ENCODE measurements at places on chromosomes 2 and 18.

GRCh38 chr18:10011061-10011460 lies 97.2 kb downstream of the VAPA start:
- H3K27ac ChIP-seq, result peak overlapping the region; percentile 72
- no peak for DNase-seq
- H3K4me1 ChIP-seq, result peaks cover 57% of the 10 kb centered on the region
- H3K27me3 ChIP-seq, result no peaks in the 10 kb centered on the region
- no peaks in the 10 kb centered on the region for H3K36me3 ChIP-seq
- no peak overlapping the region for H3K4me3 ChIP-seq

DNA sequence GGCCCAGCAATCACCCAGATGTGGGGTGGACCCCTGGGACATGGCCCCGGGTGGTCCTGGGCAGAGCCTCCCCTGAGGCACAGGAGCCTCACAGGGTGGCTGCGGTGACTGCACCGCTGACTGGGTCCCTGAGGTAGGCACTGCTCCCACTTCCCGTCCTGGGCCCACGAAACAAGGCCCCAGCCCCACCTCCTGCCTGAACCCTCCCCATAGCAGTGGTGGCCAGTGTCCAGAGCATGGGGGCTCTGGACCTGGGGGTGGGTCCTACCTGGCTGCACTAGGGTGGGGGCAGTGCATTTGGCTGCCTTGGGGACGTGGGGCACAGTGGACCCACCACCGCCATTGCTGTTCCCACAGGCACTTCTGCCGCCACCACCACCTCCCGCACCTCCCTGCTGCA lies 39.4 kb downstream of the TDRD15 start:
- DNase-seq, result no peak
- no peaks in the 10 kb centered on the region for H3K36me3 ChIP-seq
- no peaks in the 10 kb centered on the region for H3K4me1 ChIP-seq
- no peak overlapping the region for H3K27ac ChIP-seq

- H3K4me3 ChIP-seq, result no peak overlapping the region
- no peak overlapping the region for H3K27ac ChIP-seq
- H3K4me1 ChIP-seq, result no peaks in the 10 kb centered on the region
- DNase-seq, result no peak
These were observed 332.9 kb upstream of the RBMS1 start for GRCh38 chr2:160826496-160826895.

GRCh38 chr2:119823734-119824334 lies 64.1 kb downstream of the PTPN4 start:
- DNase-seq, result no peak
- H3K36me3 ChIP-seq, result no peaks in the 10 kb centered on the region
- H3K27ac ChIP-seq, result no peak overlapping the region
- H3K4me3 ChIP-seq, result no peak overlapping the region

DNA sequence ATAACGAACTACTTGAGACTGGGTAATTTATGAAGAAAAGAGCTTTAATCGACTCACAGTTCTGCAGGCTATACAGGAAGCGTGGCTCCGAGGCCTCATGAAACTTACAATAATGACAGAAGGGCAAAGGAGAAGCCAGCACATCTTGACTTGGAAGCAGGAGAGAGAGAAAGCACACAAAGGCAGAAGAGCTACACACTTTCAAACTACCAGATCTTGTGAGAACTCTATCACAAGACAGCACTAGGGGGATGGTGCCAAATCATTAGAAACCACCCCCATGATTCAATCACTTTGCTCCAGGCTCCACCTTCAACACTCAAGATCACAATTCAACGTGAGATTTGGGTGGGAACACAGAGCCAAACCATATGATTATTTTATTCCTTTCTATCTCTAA lies 655.9 kb upstream of the SYT4 start:
- H3K4me1 ChIP-seq, result peaks cover 24% of the 10 kb centered on the region

DNA sequence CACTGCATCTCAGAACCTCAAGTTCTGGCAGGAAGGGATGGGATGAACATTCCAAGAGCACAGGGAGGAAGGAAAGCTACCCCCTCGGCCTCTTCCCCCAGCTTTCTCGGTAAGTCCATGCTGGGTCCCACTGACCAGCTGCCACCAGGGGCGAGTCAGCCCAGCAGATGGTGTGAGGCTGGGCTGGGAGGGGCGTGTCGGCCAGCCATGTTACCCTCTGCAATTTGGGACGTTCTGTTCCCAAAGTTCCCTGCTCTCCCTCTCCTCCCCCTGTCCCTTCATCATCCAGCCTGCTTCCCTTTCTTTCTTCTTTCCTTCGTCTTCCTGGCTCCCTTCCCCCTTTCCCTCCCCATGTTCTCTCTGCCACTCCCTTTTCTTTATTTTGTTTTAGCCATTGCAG lies 74.3 kb upstream of the TNP1 start:
- no peak overlapping the region for H3K4me3 ChIP-seq
- no peak overlapping the region for H3K27ac ChIP-seq
- no peaks in the 10 kb centered on the region for H3K4me1 ChIP-seq
- no peak for DNase-seq

GRCh38 chr2:32772638-32773447 lies 145.0 kb downstream of the TTC27 start:
- H3K27ac ChIP-seq, result no peak overlapping the region
- peaks cover 6% of the 10 kb centered on the region for H3K36me3 ChIP-seq
- no peaks in the 10 kb centered on the region for H3K27me3 ChIP-seq
- DNase-seq, result no peak
- no peak overlapping the region for H3K4me3 ChIP-seq
- no peaks in the 10 kb centered on the region for H3K4me1 ChIP-seq

DNA sequence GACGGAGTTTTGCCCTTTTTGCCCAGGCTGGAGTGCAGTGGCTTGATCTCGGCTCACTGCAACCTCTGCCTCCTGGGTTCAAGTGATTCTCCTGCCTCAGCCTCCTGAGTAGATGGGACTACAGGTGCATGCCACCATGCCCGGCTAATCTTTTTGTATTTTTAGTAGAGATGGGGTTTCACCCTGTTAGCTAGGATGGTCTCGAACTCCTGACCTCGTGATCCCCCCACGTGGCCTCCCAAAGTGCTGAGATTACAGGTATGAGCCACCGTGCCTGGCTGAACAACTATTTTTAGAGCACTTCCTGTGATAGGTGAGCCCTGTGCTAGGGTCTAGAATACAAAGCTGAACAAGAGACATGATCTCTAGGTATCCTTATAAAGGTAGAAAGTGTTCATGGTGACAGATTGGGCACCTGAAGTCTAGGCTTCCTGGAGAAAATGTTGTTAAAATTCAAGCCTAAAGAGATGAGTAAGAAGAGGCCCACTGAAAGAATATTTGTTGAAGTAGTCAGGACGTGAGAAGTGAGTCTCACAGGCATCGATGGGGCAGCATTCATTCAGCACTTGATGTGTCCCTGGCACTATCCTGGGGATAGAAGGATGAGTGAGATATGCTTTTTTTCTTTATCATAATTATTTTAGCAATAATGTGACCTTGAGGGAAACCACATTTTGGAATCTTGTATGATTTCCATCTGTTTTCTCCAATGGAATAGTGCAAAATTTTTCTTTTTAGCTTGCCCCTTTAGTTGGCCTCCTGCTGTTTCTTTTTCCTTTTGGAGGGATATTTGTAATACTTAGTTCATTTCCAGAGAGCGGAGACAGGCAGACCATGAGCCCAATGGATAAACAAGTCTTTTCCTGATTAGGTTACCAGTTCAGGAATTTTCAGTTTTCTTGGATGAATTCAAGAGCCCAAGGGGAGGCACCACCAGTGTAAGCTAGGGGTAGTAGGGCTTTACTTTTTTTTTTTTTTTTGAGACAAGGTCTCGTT lies 5.1 kb downstream of the ZNF236 start:
- no peak overlapping the region for H3K4me3 ChIP-seq
- H3K4me1 ChIP-seq, result peaks cover 7% of the 10 kb centered on the region
- H3K27me3 ChIP-seq, result no peaks in the 10 kb centered on the region
- no peak for DNase-seq
- peaks cover 3% of the 10 kb centered on the region for H3K36me3 ChIP-seq

DNA sequence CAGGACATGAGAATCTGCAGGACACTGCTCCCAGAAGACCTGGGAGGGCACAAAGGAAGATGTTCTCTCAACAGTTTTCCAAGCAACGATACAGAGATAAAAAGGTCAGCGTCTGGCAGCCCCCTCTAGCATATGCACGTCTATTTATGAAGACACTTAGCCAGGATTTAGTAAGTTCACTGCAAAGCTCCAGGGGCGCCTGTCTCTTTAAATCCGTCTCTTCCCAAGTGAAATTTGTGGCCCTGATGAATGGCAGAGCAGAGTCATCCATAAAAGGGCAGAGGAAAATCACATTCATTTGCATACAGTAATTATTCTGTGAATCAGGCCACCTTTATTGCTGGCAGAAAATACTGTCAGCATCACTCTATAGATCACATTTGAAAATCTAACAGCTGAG lies 390.9 kb upstream of the SMIM21 start:
- H3K27ac ChIP-seq, result no peak overlapping the region
- no peak overlapping the region for H3K4me3 ChIP-seq
- no peaks in the 10 kb centered on the region for H3K27me3 ChIP-seq
- no peaks in the 10 kb centered on the region for H3K36me3 ChIP-seq
- no peaks in the 10 kb centered on the region for H3K4me1 ChIP-seq

DNA sequence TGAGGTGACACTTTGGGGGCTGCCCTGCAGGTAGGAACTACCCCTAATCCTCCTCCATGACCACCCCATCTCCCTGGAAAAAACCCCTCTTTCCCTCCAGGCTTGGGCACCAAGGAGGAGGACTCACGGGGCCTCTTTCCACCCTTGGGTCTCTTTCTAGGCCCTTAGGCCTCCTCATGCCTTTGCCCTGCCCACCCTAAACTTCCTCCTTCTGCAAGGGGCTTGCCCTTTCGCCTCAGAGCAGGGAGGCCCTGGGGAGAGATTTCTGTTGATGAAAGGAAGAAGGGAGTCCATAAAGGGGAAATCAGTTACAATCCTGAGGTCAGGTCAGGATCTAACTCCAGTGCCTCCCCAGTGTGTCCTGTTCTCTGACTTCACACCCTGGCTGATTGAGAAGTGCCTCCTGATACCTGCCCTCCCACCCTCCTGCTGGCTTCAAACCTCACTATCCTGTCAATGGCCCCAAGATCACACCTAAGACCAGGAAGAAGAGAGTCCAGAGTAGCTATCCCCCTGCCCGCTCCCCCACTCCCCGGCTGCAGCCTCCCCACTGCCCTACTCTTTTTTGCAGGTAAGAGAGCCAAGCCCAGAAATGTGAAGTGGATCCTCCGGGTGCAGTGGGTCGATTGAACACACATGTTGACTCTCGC lies 16.7 kb upstream of the TNS1 start:
- H3K27ac ChIP-seq, result no peak overlapping the region
- no peaks in the 10 kb centered on the region for H3K27me3 ChIP-seq
- H3K36me3 ChIP-seq, result no peaks in the 10 kb centered on the region
- no peaks in the 10 kb centered on the region for H3K4me1 ChIP-seq
- H3K4me3 ChIP-seq, result no peak overlapping the region

DNA sequence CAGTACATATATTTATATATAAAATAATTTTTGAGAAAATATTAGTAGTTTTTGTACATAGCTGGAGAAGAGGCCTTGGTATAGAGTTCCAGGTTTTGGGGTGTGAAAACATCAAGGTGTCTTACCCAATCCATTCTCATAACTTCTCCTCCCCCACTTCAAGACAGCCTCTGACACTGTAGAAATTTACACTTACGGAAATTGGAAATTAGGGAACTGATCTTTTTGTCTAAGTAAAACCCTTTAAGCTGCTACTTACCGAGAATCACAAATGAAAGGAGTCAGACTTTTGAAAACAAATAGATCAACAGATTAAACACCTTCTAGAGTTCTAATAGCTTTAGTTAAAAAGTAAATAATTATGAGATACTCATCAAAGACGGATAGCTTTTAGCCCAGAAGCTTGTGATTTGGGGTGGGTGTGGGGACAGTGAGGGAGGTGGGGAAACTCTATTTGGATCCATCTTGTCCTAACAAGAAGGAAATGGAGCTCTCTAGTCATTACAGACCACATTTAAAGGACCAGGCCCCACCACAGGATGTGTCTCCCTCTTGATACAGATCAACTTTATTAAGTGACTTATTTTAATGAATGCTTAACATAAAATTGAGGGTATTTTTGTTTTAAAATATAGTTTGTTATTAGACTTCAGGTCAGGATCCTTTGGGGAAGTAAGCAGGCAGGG lies 11.1 kb upstream of the FBXO11 start:
- no peak overlapping the region for H3K27ac ChIP-seq
- no peaks in the 10 kb centered on the region for H3K36me3 ChIP-seq
- H3K27me3 ChIP-seq, result no peaks in the 10 kb centered on the region
- H3K4me3 ChIP-seq, result no peak overlapping the region
- DNase-seq, result no peak

DNA sequence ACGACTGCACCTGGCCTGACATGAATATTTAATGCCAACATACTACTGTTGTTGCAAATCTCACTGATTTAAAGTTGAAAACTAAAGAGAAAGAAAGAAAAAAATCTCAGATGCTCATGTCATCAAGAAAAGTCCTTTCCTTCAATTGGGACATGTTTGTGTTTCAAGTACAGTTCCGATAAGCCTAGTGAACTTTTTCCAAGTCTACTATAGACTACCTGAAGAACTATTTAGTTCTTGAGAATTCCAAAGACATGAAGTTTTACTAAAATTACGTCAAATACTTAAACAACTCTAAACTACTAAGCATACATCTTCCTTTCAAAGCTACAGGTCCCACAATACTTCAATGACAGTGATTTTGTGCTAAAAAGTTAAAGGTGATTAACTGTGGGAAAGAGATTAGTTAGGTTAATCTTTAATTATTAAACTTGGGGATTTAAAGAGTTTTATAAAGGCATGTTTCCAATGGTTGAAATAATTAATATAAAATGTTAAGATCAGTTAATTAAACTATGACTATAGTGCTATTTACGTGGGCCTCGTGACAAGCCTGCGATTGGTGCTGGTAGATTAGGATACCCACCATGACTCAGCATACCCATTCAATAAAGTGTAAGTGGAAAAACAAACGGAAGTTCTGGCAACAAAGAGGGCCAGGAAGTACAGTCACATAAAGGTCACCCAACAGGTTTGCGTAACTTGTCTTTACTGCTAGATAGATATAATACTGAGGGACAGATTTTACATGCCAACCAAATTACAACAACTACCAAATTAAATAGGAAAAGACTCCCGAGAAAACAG lies 55.5 kb downstream of the SEPTIN10 start:
- no peak overlapping the region for H3K4me3 ChIP-seq
- H3K4me1 ChIP-seq, result no peaks in the 10 kb centered on the region
- no peak overlapping the region for H3K27ac ChIP-seq
- no peaks in the 10 kb centered on the region for H3K36me3 ChIP-seq
- no peaks in the 10 kb centered on the region for H3K27me3 ChIP-seq

- H3K27ac ChIP-seq, result no peak overlapping the region
- H3K27me3 ChIP-seq, result no peaks in the 10 kb centered on the region
- no peaks in the 10 kb centered on the region for H3K4me1 ChIP-seq
- H3K4me3 ChIP-seq, result no peak overlapping the region
- no peaks in the 10 kb centered on the region for H3K36me3 ChIP-seq
These were observed 86.6 kb downstream of the DTNB start for GRCh38 chr2:25586726-25587144.

DNA sequence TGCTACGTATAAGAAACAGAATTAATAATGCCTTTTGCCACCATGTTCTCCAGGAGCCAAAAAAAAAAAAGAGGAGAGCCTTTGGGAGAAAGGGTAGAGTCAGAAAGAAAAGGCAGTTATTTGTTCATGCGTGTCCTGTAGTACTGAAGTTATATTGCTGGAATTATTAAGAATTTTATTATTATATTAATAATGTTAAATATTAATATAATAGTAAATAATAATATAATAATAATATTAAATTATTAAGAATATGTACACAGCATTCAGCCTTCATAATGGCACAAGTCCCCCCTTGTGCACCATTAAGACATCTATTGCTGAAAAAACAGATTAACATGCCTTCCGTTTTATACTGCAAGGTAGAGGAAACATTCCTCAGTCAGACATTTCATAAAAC lies 8.1 kb downstream of the REG1A start:
- no peaks in the 10 kb centered on the region for H3K4me1 ChIP-seq
- H3K27ac ChIP-seq, result no peak overlapping the region
- no peaks in the 10 kb centered on the region for H3K36me3 ChIP-seq
- H3K4me3 ChIP-seq, result no peak overlapping the region

Data from tibial nerve (tissue), 4 donors.